Left cardiac atrium (tissue), 4 donors: ENCODE measurements at places on chromosomes 7 and 10. TPM values are rescaled to one million over a fixed set of nuclear protein-coding genes. Genes with fewer than 3 reads are reported as not detected.

The RBM20 gene
- total RNA-seq = 44.1 TPM

The OR9A2 gene
- total RNA-seq = not detected

The STAMBPL1 gene
- 8.1 TPM for total RNA-seq

The CROT gene
- total RNA-seq = 7.7 TPM

The PSD gene
- 3.4 TPM for total RNA-seq

The ATP6V0A4 gene
- total RNA-seq = not detected

The SUN3 gene
- not detected for total RNA-seq

The PRF1 gene
- total RNA-seq = 4.6 TPM

The SKIDA1 gene
- total RNA-seq = 2.0 TPM

The OPN4 gene
- 0.12 TPM for total RNA-seq

The CLDN3 gene
- total RNA-seq = not detected

The SHH gene
- not detected for total RNA-seq

The HGF gene
- 5.6 TPM for total RNA-seq

The THNSL1 gene
- total RNA-seq = 2.6 TPM

The CPXM2 gene
- total RNA-seq = 12.5 TPM

The TMUB1 gene
- total RNA-seq = 37.9 TPM

The CAV2 gene
- total RNA-seq = 244 TPM

The HTR5A gene
- total RNA-seq = not detected

The CALCR gene
- 0.08 TPM for total RNA-seq

The CCNJ gene
- 3.0 TPM for total RNA-seq

DNA sequence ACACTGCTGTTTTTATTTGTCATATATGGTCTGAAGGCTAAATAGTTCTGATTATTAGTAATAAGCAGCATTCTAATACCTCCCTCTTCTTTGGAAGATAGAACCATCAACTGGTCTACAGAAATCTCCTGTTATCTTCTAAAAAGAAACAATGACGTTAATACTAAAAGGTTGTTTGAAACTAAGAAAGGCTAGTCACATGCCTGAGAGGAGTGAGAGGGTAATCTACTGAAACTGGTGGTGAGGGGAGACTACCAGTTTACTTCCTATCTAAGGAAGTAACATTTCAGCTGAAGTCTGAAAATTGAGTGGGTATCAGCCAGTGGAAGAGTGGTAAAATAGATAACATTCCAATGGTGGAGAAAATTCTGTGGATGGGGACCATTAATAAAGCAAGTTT, 48.4 kb downstream of the FGFBP3 start:
- DNase-seq = no peak

GRCh38 chr10:120552262-120552661, 95.2 kb downstream of the PLPP4 start:
- DNase-seq = no peak

GRCh38 chr7:24972991-24973390, 7.0 kb downstream of the OSBPL3 start:
- no peak for DNase-seq

- DNase-seq = no peak
These were observed 973.8 kb upstream of the LRRTM3 start for GRCh38 chr10:65952086-65952485.

GRCh38 chr7:98357751-98358161, 43.1 kb downstream of the BAIAP2L1 start:
- no peak for DNase-seq

GRCh38 chr10:73209705-73210104, 37.4 kb downstream of the DNAJC9 start:
- no peak for DNase-seq

- no peak for DNase-seq
These were observed 12.2 kb upstream of the ADGRA1 start for GRCh38 chr10:133075346-133076137.

- DNase-seq = no peak
These were observed 36.0 kb downstream of the CLIP2 start for GRCh38 chr7:74325210-74325565.

DNA sequence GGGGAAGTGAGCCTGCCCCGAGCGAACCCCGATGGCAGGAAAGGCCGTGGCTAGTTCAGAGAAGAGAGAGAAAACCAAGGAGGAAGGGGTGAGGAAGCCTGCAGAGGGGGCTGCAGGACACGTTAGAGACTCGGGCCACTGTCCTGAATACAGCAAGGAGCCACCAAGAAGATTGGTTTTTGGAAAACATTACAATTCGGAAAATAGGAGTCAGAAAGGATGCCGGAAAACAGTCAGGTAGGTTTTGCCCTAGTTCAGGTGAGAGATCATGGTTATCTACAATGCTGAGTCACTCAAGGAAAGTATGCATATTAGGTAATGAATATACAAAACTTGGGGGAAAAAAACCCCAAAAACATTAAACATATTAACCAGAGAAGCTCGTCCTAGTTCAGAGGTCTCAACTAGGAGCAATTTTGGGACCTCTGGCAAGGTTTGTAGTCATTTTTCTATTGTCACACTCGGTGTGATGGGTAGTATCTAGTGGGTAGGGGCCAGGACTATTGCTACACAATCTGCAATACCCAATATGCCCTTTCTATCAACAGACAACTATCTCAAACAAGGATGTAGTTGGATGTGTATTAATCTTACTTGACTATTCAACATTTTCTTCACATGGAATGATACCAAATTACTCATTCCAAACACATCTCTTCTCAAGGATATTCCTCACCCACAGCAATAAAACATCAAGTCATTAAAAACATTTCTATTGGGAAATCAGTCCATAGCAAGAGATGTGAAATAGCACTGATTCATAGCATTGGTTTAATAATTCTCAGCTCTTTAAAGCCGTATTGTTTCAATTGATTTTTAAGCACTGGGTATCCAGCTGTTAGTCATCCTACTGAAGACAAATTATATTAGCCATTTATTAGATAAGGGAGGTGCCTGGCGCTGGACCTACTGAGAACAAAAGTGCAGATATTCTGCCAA, 74.4 kb upstream of the RSU1 start:
- peak; percentile 72 for DNase-seq

DNA sequence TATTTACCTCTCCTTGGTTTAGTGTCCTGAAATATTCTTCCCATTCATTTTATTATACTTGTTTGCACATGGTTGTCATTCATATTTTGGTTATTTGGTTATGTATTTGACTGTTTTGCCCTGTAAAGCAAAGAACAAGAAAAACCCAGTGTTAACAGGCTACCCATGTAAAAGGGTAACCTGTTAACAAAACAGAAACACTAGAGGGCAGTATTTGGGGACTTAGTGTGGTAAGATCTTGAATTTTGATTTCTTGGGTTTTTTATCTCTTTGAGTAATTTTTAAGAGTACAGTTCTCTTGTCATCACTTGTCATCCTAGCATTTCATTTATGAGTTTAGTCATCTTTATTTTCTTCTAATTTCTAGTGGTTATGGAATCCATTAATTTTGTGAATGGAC, 51.3 kb downstream of the POLL start:
- no peak for DNase-seq

- no peak for DNase-seq
These were observed 360.5 kb upstream of the GALNT17 start for GRCh38 chr7:70771451-70771850.

DNA sequence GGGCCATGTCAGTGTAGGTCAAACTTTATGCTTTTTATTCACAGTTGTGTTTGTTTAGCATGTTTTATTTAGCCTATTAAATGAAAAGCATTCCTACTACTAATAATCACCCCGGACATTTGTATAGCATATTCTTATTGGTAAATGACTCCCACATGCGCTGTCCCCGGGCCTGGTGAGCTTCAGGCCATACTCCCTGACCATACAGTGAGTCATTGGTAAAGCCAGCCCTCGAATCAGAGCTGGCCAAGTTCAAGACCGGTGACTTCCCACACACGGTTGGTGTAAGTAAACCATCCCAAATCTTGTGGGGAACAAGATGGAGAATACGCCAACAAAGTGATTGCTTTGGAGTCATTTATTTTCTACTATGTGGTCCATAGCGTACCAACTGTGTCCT, 238.7 kb upstream of the TCF7L2 start:
- no peak for DNase-seq

DNA sequence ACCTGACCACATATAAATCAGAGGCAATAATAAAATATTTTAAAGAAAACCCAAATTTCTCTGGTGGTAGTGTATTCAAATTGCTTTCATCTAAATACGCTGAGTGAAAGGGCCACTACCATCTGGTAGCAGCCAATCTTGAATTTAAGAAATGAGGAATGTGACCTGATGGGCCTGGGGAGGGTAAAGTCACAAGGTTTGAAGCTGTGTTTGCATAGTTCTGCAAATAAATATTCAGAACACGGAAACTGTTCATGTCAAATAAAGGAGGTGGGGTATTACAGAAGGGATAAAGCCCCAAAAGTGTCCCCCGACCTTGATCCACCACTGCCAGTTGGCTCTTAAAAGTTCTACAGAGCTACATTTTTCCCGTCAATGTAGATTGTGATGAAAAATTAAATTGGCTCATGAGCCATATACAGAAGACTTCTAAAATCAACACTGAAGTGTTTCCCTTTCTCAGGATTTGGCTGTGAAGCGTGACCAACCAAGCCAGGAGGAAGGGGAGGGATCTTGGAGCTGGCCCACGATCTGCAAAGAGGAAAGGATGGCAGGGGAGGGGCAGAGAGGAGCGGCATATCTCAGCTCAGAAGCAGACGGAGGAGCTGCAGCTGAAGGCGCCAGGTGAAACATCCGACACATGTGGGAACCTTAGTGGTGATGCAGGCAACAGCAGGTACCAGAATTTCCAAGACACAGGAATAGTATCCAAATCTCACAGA, 39.6 kb downstream of the MPP7 start:
- DNase-seq = no peak

GRCh38 chr7:106644999-106645398, 16.0 kb downstream of the CCDC71L start:
- no peak for DNase-seq

DNA sequence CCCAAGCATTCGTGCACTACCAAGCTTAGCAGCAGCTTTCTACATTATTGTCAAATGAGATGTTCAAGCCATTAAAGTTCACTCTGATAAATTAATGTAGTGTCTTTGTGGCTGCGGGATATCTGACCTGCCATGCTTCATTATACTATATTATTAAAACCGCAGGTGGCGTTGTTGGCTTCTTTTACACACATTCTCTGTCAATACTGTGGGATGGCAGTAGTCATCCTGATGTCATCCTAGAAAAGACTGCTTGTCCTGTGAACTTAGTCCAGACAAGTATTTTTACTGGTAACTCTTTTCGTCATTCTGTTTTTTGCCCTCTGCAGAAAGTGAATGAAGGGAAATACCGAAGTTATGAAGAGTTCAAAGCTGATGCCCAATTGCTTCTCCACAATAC, 103.9 kb downstream of the ZMYND11 start:
- DNase-seq = no peak

- no peak for DNase-seq
These were observed 3.5 kb downstream of the RNF216 start for GRCh38 chr7:5777932-5778331.

- no peak for DNase-seq
These were observed 70.1 kb downstream of the CHCHD3 start for GRCh38 chr7:133011746-133012145.

- DNase-seq = no peak
These were observed 324.1 kb downstream of the PHF14 start for GRCh38 chr7:11297764-11298163.

DNA sequence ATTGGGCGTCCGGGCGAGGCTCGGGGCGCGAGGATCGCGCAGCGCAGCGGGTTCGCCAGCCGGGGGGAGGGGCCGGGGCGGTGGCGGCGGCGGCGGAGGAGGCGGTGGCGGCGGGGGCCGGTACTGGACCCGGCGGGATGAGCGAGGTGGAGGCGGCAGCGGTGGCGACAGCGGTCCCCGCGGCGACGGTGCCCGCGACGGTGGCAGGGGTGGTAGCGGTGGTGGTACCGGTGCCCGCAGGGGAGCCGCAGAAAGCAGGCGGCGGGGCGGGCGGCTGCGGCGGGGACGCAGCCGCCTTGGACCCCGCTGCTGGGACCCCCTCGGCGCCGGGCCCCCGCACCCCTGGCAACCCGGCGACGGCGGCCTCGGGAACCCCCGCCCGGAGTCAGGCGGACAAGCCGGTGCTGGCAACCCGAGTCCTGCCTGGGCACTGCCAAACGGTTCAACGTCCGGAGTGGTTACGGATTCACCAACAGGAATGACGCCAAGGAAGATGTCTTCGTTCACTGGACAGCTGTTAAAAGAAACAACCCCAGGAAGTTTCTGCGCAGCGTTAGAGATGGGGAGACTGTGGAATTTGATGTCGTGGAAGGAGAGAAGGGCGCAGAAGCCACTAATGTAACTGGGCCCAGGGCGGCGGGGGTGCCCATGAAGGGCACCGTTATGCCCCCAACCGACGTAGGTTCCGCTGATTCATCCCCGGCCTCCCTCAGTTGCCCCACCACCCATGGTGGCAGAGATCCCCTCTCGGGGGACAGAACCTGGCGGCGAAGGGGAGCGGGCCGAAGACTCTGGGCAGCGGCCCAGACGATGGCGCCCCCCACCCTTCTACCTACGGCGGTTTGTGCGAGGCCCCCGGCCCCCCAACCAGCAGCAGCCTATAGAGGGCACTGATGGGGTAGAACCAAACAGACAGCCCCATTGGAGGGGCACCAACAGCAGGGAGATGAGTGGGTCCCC, 100.3 kb upstream of the CPXM2 start:
- DNase-seq = no peak

DNA sequence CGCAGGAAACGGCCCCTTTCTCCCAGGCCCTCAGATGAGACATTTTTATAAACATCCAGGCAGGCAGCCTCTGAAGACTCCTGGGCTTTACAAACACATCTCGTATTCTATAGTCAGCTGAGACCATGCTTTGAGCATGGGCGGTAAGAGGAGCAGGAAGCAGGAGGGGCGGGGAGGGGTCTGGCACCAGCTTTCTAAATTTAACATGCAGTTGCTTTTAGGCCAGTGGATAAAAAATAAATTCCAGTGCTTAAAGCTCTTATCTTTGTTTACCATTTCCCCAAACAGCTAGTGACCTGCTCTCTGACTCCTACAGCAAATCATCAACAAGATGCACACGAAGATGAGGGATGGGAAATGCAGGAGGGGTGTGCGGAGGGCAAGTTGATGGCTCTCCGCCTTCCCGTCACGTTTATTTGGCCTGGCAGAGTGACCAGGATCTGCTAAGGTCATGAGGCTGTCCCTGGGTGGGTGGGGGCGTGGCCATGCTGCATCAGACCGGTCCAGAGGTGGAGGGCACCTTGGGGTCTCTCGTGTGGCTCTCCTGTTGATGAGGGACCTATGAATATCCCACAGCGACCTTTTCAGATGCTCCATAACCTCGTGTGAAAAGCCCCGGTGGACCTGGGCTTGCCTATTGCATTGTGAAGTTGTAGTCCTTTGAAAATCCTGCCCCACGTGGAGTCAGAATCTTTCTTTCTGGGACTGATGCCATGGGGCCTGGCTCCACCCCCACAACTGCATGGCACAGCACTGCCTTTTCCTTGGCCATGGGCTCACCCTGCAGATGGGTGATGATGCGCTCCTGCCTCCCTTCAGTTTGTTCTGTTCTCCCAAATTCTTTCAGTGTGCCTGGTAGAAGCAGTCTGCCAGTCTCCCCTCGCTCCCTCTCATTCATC, 67.5 kb downstream of the PARP12 start:
- peak; percentile 49 for DNase-seq

GRCh38 chr7:129730159-129730558, 118.6 kb downstream of the NRF1 start:
- DNase-seq = no peak

GRCh38 chr7:155482511-155483183, 24.7 kb downstream of the EN2 start:
- DNase-seq = no peak
